ENCODE measurements at places on chromosomes 3 and 15. TPM values are rescaled to one million over a fixed set of nuclear protein-coding genes. Genes with fewer than 3 reads are reported as not detected.

DNA sequence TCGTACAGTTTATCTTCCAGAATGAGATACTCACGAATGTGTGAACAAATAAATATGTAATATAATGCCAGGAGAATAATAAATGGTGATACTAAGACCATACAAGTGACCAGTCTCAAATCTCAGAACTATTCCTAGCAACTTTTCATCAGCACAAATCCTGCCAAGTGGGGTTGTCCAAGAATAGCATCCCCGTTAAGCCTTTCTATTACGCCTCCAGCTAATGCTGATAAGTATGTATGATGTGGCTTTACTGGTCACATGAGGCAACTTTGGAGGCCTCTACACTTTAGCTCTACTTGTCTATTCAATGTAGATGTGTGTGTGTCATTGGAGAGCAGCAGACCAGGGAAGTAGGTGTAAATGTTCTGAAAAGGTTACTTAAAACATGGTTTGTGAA is 129.5 kb downstream of the KCNMB2 start:
- DNase-seq = no peak

Gene SPESP1
- 4.0 TPM for total RNA-seq

GRCh38 chr3:31772272-31772671 is 208.8 kb downstream of the OSBPL10 start:
- DNase-seq = no peak

Gene CKMT1A
- not detected for total RNA-seq

GRCh38 chr3:117399311-117400078 is 689.9 kb downstream of the TUSC7 start:
- no peak for DNase-seq

Gene GOLGA8G
- not detected for total RNA-seq

Gene APBA2
- 42.1 TPM for total RNA-seq

Gene SLC28A1
- not detected for total RNA-seq

Gene TRIM69
- 18.5 TPM for total RNA-seq

DNA sequence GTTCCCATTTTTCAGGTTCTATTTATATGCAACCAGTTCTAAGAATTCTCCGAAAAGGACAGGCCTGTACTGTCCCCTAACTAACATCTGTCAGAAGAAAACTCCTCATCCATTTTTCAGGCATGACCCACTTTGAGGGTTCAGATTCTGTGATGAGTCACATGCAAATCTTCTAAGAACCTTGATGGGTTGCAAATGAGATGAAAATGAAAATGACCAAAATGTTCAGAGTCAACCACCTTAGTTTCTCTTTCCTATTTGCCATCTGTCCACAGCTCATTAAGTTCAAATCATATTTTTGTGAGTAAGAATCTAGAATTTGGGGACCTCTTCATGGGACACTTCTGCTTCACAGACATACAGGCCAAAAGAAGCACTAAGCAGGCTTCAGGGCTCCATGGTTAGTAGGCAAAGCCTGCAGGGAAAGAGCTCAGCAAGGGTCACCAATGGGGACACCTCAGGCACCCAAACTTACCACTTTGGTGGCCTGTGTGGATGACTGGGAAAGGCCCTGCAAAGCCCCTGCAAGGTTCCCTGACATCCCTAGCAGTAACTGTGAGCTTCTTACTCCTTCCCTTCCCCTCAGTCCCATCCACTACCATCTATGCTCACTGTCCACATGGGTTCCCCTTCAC is 122.0 kb downstream of the WDR76 start:
- DNase-seq = no peak

GRCh38 chr15:93166675-93167074 is 77.7 kb upstream of the RGMA start:
- DNase-seq = no peak

GRCh38 chr3:152359385-152360248 is 90.9 kb downstream of the MBNL1 start:
- DNase-seq = no peak
